8988T (cell line): ENCODE measurements at places on chromosomes 7 and 10.

GRCh38 chr7:22730066-22730710, 3.2 kb downstream of the IL6 start:
- no peak for DNase-seq

DNA sequence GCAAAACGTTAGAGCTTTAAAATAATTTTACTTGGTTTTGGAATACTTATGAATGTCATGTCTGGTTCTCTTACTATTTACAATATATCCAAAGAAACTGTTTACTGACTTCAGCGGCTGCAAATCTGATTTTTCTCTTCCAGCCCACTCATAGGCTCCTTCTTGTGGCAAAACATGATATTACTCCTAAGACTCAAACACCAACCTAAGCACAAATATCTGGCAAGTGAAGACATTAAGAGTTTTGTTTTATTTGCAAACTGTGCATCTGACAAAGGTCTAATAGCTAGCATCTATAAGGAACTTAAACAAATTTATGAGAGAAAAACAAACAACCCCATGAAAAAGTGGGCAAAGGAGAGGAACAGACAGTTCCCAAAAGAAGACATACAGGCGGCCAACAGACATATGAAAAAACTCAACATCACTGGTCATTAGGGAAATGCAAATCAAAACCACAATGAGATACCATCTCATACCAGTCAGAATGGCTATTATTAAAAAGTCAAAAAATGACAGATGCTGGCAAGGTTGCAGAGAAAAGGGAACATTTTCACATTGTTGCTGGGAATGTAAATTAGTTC, 20.3 kb upstream of the GJC3 start:
- DNase-seq = no peak

DNA sequence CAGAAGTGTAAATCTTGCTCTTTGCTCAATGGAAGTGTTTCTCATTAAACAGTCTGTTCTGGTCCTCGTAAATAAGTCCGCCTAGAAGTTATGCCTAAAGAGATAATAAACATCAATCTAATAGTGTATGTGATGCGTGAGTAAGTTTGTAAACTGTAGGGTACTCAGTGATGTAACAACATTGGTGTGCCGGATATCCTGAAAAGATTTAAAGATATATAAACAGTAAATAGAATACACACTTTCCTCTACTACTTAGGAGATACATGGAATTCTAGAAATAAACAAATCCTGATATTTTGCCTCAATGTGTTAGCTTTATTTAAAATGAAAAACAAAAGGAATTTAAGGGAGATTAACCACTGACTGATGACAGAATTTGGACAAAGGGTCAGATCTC, 123.5 kb downstream of the AHR start:
- no peak for DNase-seq

GRCh38 chr7:12943781-12944180, 256.3 kb downstream of the ARL4A start:
- DNase-seq = no peak

GRCh38 chr10:28677888-28678686, 766 bp downstream of the BAMBI start:
- DNase-seq = no peak

DNA sequence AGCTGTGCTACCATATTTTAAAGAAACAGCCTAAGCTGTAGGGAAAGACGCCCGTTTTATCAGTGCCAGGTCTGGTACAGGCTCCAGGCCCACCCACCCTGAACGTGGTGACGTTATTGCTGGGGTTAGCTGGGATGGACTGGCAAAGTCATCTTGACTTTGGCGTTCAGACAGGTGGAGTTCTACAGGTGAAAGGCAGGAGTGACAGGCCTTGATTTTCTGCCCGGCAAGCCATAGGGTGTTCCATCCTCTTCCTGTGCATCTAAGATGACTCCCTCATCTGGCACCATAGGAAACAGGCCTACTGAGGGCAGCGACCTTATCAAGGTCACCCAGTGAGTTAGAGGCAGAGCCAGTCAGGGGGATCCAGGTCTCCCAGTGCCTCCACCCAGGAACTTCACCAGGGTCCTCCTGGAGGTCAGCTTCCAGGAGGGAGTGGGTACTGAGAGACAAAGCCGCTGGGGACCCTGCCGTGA, 41.6 kb downstream of the HK1 start:
- DNase-seq = no peak

- peak; percentile 15 for DNase-seq
These were observed 816 bp upstream of the SDK1 start for GRCh38 chr7:3300221-3300650.

DNA sequence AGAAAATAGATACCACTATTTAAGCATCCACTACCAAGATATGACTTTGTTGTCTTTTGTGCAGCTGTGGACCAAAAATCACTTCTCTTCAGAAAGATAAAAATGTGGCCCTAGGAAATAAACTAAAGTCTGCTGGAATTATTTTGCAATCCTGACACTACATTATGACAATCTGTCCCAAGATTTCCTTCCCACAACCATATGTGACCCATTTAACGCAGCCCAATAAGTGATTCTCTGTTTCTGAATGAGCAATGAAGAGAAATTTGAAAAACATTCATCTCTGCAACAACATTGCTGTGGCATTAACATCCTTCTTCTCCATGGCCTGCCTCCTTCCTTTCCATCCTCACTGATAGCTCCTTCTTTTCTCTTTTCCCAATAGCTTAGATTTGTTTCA, 212.0 kb downstream of the TSPAN12 start:
- DNase-seq = no peak

GRCh38 chr10:13842117-13842516, 255.4 kb downstream of the PRPF18 start:
- DNase-seq = no peak

DNA sequence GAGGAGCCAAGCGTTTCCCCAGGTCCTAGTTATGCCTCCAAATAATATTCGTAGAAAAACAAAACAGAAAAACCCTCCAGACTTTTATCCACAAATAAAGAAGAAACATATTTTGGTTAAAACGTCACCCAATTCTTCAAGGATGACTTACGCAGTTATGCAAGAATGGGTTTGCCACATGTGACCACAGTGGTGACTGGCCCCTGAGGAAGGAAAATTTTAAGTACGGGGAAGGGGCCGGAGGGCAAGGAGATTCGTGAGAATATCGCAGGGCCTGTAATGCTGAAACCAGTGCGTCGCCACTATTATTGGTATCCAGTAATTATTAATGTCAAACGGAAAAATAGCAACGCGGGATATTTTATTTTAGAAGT, 537 bp upstream of the MRPS24 start:
- no peak for DNase-seq

GRCh38 chr7:51346126-51346525, 29.5 kb upstream of the COBL start:
- no peak for DNase-seq

DNA sequence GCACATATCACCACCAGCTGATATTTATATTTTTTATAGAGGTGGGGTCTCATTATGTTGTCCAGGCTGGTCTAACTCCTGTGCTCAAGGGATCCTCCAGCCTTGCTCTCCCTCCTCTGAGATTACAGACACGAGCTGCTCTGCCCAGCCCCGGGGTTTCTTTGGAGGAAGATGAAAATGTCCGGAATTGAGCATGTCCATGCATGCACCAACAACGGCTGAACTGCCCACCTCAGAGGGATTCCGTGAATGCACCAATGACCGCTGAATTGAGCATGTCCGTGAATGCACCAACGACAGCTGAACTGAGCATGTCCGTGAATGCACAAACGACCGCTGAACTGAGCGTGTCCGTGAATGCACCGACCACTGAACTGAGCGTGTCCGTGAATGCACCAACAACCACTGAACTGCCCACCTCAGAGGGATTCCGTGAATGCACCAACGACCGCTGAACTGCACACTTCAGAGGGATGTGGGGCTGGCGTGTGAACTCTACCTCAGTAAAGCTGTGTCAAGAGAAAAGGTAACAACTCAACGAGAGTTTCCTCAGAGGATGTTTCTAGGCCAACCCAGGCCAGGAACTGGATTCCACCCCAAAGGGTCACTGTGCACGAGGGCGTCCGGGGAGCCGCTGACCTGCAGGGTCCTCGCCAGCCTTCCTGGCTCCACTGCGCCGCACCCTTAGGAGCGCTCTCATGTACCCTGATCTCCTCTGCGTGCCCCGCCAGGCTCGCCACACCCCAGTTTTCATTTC, 34.9 kb upstream of the INPP5A start:
- DNase-seq = no peak

DNA sequence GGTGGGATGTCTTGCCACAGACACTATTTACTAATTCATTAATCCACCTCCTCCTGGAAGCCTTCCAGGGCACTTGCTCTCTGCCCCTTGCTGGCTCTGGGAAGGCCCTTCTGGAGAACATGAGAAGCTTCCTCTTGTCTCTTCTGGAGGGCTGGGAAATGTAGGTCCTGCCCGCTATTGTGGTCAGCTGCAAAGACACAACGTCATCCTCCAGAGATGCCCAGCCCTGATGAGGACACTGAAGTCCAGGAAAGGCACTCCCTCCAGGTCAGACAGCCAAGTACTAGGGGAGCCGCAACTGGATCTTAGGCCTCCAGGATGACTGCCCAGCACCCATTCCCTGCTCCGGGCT, 9.6 kb upstream of the TACR2 start:
- no peak for DNase-seq

DNA sequence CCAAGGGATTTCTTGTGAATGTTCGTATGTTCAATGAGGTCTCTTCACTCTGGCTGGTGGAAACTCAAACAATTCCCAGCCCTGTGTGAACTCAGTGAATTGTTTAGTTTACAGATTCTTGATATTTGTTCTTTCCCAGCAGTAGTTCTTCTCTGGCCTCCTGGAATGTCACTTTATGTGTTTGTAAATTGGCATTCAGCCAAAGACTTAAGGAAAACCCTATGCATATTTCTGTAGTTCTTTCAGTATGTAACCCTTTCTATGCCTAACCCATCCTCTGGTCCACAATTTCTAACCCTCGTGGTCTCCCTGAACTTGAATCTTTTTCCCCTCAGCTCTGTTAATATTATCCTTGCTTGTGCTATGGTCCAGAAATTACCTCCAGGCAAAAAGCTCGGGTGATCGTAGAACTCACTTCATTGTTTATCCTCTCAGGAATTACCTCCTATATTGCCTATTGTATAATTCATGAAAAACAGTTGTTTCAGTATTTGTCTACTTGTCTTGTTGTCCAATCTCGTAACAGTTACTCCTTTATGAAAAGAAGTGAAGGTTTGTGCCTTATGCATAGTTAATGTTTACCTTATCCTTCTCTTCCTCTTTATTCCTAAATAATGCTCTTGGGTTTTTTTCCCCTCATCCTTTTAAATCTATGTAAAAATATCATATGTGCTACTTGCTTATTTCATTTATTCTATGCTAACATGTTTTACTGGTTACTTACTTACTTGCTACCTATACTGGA, 23.7 kb upstream of the AGR3 start:
- DNase-seq = no peak

DNA sequence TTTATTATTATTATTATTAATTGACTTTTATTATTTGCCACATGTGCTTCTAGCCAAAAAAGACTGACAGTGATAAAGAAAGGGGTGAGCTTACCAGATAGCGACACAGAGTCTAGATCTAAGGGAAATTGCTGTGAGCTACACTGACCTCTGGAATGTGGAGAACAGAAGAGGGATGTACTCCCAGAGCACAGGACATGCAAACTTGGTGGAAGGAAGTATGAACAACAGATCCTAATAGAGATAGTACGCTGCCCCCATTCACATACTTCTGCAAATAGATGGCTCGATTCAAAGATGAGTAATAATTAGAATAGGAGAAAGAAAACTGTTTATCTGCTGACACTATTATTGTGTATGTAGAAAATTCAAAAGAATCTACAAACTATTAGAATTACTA, 109.3 kb upstream of the HPS1 start:
- no peak for DNase-seq

DNA sequence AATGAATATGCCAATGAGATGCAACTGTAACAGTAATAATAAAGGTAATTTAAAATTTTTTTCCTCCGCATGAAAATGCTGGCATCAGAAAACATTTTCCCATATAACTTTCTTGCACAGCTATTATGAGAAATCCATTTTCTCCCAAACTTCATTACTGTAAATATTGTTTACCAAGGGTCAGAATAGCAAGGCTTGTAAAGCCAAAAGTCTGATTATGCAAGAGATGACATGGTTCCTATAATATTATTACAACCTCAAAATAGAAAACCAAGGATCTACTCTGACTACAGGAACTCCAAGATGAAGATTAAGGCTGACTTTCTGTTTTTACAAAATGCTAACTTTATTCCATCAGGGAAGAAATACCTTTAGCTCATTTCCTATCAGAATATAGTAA, 162.7 kb upstream of the CDK1 start:
- DNase-seq = no peak

- DNase-seq = no peak
These were observed 68.0 kb upstream of the PRR15 start for GRCh38 chr7:29495653-29496052.

- DNase-seq = peak; percentile 5
These were observed 5.7 kb upstream of the TNRC18 start for GRCh38 chr7:5429253-5429856.

GRCh38 chr10:34305189-34305588, 509.9 kb downstream of the PARD3 start:
- DNase-seq = peak; percentile 30

- DNase-seq = no peak
These were observed 1.5 kb upstream of the CHCHD1 start for GRCh38 chr10:73780301-73780700.

- no peak for DNase-seq
These were observed 78.0 kb downstream of the DKK1 start for GRCh38 chr10:52391927-52392602.

DNA sequence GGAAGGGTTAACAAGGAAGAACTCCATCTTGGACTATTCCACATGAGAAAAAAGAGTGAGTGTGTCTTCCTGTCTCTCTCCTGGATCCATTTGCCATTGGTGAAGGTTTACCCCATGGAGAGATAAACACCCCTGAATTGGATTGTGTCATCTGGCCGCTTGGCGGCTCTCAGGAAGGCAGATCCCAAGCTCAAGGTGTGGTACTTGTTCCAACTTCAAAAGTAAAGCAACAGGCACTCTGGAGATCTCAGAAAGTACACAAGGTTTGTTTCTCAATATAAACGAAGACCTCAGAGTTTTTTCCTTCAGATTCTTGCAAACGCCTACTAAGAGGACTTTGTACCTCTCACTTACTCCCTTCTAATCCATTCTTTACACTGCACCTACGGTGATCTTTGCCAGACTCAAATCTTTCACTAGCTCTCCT, 116.7 kb downstream of the REEP3 start:
- DNase-seq = no peak

- DNase-seq = no peak
These were observed 183.4 kb upstream of the PLXNA4 start for GRCh38 chr7:132759482-132760243.

GRCh38 chr10:60732807-60733516, 45.3 kb upstream of the CDK1 start:
- DNase-seq = peak; percentile 68

DNA sequence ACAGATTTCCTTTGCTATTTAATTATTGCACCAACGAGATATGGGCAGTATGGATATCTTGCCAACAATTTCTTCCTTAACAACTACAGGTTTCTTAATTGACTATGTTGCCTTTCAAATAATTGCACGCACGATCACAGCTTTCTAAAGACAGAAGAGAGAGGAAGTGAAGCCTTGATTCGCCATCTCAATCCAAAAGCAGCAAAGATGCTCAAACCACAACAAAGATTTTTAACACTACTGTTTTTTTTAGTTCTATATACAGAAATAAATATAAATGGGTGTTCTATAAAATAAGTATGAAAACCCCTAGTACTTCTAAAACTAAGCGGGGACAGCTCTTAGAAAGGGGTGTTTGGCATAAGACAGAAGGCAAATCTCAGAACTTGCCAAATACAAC, 251.3 kb downstream of the SFMBT2 start:
- no peak for DNase-seq

- DNase-seq = no peak
These were observed 37.1 kb upstream of the GNAT3 start for GRCh38 chr7:80548840-80549530.
